ENCODE measurements at places on chromosomes 16 and 17.

GRCh38 chr17:66547151-66547865, 244.9 kb downstream of the PRKCA start:
- DNase-seq: no peak

- DNase-seq: no peak
These were observed 18.1 kb upstream of the LCMT1 start for GRCh38 chr16:25093208-25094061.

DNA sequence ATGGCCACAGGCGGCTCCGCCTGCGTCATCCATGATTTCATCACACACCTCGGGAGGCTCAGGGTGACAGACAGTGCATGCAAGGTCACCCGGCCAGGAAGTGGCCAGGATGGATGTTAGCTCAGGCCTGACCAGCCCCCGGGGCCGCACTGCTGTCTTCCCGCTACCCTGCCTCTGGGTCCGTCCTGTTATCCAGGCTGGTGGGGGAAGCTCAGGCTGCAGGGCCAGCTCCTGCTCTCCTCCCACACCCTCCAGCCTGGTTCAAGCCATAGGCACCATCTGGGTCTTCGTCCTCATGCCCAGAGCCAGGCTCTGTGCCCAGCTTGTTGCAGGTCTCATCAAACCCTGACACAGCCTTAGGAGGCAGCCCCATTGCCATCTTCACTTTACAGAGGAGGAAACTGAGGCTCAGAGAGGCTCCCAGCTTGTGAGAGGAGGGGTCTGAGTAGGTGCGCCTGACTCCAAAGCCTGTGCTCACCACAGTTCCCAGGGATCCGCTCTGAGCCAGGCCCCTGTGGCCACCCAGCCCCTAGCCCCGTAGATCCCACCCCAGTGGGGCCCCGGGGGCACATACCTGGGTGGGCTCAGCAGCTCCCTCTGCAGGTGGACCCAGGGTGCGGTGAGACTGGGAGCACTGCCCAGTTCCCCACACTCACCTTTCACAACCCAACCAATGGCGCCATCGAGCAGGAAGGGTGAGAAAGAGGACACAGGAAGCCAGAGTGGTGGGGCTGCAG, 412 bp upstream of the ADGRG3 start:
- no peak for DNase-seq

DNA sequence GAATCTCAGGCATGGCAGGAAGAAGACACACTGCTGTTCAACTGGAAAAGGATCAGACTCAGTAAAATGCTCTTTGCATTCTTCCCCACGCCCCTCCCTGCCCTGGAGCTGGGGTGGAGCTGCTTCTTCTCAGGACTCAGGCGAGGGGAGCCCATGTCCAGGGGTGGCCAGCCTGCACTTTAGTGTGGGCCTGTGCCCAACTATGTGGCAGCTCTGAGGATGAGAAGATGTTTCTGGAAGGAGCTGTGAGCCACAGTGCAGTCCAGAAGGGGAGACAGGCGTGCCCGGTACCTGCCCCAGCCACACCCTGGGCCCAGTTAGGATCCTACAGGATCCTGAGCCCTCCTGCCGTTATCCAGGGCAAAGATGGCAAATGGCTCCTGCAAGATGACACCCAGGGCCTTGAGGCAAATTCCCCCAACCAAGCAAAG, 120.3 kb downstream of the ANKRD11 start:
- no peak for DNase-seq

GRCh38 chr17:43759836-43760235, 1.2 kb upstream of the SOST start:
- no peak for DNase-seq

- no peak for DNase-seq
These were observed 857 bp upstream of the STAT5A start for GRCh38 chr17:42287305-42287976.

GRCh38 chr16:4283939-4284338, 11.1 kb upstream of the TFAP4 start:
- DNase-seq: no peak

- DNase-seq: no peak
These were observed 5.9 kb downstream of the ZNF205 start for GRCh38 chr16:3118204-3118790.

DNA sequence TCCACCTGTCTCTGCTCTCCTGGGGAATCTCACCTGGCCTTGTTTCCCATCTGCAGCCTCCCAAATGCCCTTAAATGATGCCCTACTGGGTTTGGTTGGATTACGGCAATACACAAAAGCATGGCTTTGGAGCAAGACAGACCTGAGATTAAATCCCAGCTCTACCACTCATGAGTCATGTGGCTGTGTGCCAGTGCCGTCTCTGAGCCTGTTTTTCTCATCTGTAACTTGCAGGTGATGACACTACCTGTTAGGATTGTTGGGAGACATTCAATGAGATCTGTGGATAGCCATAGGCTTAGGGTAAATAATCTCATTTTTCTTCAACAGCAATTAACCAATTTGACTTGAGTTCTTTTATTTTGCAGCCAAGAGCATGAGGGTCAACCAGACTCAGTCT, 240.3 kb downstream of the MAF start:
- no peak for DNase-seq

DNA sequence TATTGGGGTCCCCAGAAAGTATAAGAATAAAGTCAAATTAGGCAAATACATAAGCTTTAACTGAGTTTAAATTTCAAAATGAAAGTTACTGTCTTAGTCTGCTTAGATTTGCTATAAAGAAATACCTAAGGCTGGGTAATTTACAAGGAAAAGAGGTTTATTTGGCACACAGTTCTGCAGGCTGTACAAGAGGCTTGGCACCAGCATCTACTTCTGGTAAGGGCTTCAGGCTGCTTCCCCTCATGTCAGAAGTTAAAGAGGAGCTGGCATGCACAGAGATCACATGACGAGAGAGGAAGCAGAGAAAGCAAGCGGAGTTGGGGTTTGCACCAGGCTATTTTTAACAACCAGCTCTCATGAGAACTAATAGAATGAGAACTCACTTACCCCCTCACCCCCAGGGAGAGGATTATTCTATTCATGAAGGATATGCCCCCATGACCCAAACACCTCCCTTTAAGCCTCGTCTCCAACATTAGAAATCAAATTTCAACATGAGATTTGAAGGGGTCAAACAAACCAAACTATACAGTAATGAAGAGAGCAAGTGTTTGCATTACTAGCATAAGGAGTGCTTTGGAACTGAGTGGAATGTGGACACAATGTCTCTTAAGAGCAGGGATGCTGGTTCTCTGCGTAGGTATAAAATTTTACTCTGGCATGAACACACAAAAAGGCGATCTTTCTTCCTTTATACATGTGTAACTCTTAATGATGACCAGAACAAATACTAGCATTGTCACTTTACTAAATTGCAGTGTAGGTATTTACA, 292.8 kb upstream of the PMFBP1 start:
- no peak for DNase-seq

DNA sequence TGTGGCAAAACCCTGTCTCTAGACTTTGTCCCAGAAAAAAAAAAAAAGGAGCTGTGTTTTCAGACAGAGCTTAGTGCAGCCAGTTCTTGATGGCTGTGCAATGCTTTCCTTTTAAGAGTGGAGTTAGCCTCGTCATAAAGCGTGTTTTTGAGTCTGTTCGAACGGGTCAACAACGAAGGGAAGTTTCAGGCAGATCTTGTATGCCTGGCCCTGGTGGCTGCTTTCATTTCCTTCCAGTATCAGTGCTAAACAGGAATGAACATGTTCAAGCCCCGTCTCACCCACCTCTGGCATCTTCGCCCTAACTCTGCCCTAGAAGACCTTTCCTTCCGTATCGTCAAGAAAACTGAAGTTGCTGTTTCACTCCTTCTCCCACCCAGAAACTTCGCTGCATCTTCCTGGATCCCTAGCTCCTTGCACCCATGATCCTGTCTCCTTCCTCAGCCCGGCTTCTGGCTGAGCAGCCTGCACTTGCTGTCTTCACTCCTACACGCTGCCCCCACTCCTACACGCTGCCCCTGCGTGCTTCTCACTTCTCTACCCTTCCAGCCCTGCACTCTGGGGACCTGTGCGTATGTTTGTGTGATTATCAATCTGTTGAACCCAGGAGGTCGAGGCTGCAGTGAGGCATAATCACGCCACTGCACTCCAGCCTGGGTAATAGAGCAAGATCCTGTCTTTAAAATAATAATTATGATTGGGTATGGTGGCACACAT, 55.3 kb downstream of the USP10 start:
- DNase-seq: no peak

DNA sequence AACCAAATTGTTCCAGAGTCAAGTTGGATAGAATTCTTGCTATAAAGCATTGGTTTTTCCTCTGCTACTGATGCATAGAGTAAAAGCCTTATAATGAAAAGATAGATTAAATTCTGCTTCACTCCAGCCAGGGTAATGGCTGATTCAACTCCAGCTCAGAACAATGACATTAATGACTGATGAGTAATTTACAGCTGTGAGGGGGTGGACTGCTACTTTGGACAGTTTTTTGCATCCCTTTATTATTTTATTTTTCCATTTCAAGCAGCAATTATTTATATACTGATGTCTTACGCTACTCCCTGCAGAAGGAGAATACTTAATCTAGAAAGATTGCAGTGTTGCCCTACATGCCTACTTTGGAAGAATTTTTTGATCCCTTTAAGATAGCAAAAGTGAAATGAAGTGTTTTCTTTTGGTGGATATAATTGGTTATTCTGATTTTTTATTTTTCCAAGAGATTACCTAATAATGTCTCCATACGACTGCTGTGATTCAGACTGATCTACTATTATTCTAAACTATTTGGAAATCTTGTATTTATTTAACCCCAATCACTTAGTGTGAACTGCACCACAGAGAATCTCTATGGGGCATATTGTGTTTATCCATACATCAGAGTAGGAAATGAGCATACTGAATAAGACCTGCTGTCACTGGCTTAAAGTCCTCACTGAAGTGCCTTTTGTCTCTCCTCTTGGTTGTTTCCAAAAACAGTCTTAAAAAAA, 149.5 kb downstream of the TRIM37 start:
- no peak for DNase-seq

- DNase-seq: no peak
These were observed 2.5 kb downstream of the CD300C start for GRCh38 chr17:74543406-74543805.

GRCh38 chr17:79361873-79362771, 248.7 kb downstream of the RBFOX3 start:
- DNase-seq: no peak

DNA sequence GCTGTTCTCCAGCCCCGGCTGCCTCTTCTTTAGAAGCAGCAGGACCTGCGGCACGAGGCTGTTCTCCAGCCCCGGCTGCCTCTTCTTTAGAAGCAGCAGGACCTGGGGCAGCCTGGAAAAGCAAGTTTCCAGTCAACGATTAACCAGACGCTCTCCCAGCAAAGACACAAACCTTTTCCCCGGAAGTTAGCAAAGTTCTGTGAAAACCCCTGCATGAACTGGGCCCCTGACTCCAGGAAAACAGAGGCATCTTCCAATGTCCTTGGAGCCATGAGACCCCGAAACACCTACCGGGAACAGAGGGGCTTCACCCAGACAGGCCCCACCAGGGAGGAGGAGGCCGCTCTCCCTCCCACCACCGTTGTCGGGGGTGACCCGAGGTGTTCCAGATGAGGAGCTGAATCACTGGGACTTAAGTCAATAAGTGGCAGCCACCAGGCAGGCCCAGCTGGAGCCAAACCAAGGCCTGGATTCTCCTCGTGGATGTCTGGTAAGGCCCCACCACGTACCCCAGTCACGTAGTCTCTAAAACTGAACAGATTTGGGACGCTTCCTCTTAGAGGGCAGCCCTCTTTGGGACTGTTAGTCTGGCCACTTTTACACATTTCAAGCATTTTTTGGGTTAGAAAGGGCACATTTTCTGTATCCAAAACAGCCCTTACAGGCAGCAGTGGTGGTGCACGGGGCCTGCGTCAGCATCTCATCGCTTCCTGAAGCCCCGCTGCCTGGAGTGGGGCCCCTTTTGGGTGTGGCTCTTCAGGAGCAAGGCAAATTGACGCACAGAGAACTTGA, at the start of gene RPH3AL:
Gene RPH3AL, minus strand, starts transcription at position 387 of the 792 bp plus-strand sequence. CDS start 25,264 bp downstream, outside the sequence.
- DNase-seq: no peak

DNA sequence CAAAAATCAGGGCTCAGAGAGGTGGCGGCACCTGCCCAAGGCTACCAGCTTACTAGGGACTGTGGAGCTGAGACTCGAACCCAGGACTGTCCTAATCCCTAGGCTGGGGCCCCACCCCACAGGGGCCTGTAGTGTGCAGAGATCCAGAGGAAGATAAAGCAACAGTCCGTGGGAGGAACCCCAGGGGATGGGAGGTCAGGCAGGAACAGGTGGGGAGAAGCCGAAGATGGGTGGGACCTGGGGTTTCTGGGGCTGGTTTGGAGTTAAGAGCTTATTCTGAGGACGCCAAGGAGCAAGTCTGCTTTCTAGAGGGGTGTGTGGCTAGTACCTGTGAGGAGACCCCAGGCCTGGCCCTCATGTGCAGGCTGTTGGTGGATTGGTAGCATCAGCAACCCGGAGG, 14.9 kb downstream of the C16orf74 start:
- DNase-seq: no peak

DNA sequence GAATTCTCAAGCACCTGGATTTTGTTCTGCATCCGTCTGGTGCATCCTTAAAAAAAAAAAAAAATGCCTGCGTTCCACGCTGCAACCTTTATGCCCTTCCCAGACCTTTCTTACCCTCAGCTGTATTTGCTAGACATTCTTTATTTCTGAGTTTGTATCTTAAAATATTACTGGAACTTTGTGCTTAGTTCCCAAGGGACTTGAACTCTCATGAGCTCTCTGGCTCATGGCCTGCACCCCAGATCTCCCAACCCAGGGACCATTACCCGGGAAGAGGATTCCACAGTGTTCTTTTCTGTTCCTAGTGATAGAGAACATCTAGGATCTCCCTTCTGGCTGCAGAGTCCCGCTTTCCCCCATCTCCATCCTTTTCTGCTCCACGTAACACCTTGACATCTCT, 28.9 kb upstream of the CLEC18A start:
- no peak for DNase-seq

DNA sequence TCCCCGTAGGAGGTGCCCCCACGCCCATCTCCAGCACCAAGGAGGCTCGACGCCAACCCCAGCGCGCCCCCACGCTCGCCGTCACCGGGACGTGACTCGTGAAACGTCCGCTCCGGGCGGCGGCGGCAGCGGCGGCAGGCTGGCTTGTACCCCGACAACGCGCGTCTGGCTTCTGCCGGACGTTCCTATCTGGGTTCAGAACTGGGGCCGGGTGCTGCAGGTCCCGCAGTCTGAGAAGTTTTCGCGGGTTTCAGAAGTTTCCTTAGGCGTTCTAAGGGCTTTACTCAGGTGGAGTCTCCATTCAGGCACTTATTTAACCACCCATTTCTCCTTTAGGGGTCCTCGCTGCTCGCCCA, 672 bp upstream of the ALKBH5 start:
- peak; percentile 60 for DNase-seq

DNA sequence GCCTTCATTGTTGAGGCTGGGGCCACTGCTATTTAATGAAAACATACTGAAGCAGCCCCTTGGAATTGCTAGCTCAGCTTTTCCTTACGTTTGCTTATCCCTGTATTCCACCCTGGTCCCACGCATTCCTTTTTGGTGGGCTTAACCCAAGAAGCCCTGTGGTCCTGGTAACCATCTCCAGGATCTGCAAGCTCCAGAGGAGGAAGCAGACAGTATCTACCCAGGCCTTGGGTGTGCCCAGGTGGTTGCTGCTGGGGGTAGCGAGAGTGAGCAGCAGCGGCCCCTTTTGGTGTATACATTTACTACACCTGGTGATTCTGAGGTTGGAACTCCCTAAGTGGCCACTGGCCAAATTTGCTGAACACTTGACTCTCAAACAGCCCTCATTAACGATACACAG, 97.7 kb downstream of the CBLN1 start:
- DNase-seq: no peak

- no peak for DNase-seq
These were observed 82.9 kb downstream of the MYH11 start for GRCh38 chr16:15773968-15774367.

All from stimulated activated CD4-positive, alpha-beta T cell treated with anti-CD3 and anti-CD28 coated beads, Interleukin-1b, Interleukin-23, amount 100 ng/mL, for 24 hours (primary cell).